ENCODE measurements at places on chromosomes 2 and 18.

GRCh38 chr2:224925810-224926100 is 116.5 kb downstream of the DOCK10 start:
- peak; percentile 55 for DNase-seq

GRCh38 chr2:109507217-109507616 is 106.5 kb downstream of the SEPTIN10 start:
- DNase-seq = no peak

GRCh38 chr2:222837643-222838056 is 23.2 kb upstream of the ACSL3 start:
- peak; percentile 34 for DNase-seq

DNA sequence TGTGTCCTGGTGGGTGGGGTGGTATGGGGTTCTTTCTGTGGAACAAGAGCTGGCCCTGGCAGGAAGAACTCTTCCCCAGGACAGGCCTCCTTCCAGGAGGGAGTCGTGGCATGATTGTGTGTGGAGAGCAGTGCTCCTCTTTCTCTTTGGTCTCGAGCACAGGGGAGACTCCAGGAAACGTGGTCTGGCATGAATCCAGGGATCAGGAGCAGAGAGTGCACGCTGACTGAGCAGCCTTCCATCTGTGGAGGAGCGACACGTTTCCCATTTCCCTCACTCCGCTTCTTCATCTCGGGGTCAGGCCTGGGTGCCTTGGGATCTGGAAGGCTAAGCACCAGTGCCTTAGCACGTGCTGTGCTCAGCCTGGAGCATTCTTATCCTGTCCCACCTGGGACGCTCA is 132.0 kb upstream of the HDAC4 start:
- no peak for DNase-seq

DNA sequence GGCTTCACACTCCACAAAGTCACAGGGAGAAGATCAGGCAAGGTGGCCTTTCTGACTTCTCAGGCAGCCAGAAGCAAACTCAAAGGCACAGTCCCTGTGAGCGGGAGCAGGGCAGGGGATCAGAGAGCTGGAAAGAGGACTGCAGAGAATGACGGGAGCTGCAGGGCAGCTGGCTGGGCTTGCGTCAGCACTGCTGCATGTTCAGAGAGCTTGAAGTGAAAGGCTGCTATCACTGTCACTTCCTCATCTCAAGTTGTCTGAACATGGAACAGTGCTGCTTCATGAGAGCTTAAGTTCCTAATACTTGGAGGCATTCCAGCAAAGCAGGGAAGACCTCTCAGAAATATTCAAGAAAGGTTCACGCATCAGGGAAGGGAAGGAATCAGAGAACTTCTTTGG is 20.4 kb downstream of the TGFBRAP1 start:
- DNase-seq = no peak

GRCh38 chr18:31512203-31512764 is 14.3 kb downstream of the DSG2 start:
- peak; percentile 48 for DNase-seq

GRCh38 chr18:28412521-28412920 is 235.6 kb upstream of the CDH2 start:
- peak; percentile 4 for DNase-seq

GRCh38 chr18:78622907-78623541 is 356.6 kb upstream of the SALL3 start:
- DNase-seq = no peak

DNA sequence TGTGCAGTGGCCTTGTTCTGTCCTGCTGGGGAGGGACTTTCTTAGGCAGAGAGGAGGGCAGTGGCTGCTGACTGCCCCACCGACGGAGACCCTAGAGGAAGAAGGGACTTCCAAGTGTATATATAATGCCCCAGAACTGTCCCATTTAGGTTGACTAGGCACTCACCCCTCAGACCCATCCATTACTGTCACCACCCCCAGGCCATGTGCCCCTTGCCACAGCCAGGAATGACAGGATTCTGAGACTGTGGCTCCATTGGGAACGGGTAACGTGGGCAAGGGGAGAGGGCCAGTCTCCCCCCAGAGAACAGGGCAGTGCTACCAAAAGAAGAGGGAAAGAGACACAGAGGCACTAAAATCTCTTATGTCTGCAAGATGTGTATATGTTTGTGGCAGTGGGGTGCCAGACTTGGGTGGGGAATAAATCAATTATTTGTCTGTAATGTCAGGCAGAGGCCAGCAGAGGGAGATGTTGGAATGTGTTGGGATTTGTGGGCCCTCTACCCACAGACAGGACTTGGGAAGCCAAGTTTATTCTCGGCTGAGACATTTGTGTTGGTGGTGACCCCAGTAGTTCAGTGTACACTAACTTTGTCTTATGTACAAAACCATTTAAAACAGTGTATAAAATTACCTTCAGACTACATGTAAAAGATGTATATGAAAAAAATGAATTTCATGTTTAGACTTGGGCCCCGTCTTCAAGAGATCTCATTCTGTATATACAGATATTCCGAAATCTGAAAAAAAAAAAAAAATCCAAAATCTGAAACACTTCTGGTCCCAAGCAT is 24.0 kb upstream of the TMEM37 start:
- DNase-seq = peak; percentile 65

DNA sequence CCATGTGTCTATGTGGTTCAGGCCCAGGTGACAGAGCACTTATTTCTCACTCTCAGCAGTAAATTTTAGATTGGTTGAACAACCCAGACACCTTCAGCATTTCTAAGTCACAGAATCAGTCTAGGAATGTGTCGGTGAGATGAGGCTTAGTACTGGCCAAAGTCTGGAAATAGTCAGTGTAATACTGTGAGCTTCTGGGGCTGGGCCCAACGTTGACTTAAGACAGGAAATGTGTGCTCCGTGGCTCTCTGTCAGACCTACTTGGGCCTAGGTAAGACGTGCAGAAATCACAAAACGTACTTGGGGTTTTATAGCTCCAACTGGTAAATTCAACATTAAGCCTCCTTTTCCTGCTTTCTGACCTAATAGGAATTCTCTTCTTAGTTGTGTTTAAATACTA is 160.3 kb upstream of the COL3A1 start:
- DNase-seq = no peak

DNA sequence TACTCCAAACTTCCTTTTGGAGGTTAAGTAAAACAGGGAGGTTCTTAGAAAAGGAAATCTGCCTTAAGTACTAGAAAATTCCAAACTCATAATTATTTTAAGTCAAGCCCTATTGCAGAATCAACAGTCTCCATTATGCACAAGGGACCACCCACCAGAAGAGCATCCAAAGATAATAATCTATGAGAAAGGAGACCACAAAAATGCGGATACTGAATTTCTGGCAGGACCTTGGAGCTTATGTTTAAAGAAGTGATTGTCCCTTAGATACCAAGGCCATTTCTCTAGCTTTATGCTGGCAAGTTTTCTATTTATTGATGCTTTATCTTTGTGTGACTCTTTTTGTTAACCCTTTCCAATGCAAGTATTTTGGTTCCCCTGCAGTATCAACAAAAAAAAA is 404.0 kb upstream of the MMADHC start:
- DNase-seq = no peak

GRCh38 chr2:98293030-98293429 is 53.2 kb upstream of the CNGA3 start:
- DNase-seq = peak; percentile 3

- no peak for DNase-seq
Measured at GRCh38 chr2:120488531-120488930, 142.6 kb downstream of the INHBB start.

DNA sequence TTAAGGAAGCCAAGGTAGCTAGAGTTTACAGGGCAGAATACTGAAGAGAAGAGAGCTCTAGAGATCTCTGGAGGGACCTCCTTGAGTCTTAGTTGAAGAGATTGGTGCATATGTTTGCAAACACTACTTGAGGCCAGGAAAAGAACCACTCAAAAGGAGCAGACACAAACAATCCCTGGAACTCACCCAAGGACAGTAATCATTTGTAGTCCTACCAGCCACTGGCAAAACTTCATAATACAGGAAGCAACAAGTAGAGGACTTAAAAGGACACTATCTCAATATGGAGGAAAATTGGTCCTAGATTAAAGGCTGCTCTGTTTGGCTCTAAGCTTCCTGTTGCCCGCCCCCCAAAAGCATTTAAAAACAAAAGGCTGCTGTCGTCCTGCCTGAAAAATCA is 46.9 kb upstream of the UBXN4 start:
- no peak for DNase-seq

GRCh38 chr2:152046940-152047339 is 51.9 kb downstream of the CACNB4 start:
- DNase-seq = no peak

DNA sequence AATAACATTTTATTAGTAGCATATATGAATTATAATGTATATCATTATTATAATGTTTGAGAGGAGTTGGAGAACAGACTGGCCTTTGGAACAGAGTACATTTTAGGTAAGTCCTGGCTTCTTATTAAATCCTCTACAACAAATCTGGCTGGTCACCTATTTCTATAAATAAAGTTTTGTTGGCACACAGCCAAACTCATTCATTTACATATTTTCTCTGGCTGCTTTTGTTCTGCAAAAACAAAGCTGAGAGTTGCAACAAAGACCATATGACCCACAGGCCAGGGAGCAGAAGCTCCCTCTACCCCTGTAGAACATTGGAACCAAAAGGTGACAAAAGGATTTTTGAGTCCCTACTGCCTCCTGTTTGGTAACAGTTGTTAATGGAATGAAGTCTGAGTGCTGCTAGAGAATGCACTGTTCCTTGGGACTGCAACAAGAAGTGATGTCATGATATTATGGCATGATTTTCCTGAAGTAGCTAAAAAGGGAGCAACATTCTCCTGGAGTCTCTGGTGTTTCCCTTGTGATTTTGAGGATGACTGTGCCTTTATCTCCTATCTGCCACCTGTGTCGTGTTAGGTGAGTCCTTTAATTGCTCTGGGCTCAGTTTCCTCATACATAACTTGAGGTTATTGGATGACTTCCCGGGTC is 22.0 kb upstream of the SP9 start:
- DNase-seq = no peak

GRCh38 chr2:96163415-96163767 is 18.2 kb upstream of the DUSP2 start:
- DNase-seq = no peak

DNA sequence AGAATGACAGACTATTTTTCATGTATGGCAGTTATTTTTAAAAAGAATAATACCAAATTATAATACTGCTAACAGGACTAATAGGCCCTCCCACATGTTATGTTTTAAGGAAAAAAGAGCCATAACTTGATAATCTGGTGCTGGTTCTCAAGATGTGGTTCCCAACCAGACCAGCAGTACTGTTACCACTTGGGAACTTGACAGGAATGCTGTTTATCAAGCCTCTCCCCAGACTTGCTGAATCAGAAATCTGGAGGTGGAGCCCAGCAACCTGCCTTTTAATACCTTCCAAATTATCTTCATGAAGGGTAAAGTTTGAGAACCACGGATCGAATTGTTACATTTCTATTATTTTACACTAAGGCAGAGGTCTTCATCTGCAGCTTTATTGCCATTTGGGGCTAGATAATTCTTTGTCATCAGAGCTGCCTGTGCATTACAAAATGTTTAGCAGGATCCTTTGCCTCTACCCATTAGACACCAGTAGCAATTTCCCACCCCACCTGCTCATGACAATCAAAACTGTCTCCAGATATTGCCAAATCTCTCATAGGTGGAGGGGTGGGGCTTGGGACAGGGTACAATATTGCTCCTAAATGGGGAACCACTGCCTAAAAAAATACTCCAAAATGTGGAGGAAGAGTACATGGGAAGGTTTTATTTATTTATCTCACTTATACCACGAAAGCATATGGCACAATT is 629.6 kb downstream of the ARHGAP15 start:
- DNase-seq = no peak

DNA sequence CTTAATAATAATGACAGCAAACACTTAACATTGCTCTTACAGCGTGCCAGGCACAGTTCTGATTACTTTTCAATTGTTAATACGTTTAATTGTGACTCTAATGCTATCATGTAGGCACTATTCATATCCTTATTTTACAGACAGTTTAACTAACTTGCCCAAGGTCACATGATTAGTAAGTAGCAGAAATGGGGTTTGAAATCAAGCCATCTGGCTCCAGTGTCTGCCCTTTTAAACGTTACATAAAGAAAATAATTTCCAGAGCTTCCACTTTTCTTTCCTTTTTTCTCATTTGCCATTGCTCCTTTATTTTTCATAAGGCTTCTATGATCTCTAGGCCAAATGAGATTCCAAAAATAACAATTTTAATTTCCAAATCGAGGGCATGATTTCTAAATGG is 50.6 kb upstream of the IKZF2 start:
- DNase-seq = no peak

- peak; percentile 40 for DNase-seq
Measured at GRCh38 chr2:9844576-9844975, 1.3 kb downstream of the TAF1B start.

DNA sequence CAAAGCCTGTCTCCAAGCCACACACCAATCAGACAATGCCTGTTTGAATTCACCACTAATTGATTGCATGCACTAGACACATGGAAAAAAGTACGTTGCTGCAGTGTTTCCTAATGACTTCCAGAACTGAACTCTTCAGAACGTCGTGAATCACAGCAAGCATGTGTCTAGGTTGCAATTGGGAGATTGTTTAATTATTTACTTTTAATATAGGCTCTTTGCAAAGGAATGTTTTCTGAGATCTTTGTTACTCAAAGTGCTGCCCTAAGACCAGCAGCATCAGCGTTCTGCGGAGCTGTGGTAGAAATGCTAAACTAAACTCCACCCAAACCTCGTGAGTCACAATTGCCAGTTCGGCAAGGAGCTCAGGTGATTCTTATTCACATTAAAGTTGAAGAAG is 52.7 kb upstream of the CCDC68 start:
- DNase-seq = peak; percentile 39

DNA sequence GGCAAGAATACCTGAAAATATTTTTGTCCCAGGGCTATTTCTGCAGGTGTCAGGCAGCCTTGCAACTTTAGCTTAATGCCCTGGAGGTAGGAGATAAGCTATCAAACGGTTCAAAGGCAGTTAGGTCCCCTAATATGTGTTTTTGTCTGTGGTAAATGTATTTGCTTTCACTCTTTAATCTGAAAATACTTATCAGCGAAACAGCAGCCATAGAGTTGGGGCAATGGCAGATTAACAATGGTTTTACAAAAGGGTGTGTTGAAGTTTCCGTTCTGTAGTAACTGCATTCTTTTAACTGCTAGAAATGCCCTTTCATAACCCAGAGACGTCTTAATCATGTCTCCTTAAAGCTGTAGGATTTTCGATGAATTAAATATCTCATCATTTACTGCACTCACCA is 265.0 kb upstream of the TRIB2 start:
- DNase-seq = no peak

DNA sequence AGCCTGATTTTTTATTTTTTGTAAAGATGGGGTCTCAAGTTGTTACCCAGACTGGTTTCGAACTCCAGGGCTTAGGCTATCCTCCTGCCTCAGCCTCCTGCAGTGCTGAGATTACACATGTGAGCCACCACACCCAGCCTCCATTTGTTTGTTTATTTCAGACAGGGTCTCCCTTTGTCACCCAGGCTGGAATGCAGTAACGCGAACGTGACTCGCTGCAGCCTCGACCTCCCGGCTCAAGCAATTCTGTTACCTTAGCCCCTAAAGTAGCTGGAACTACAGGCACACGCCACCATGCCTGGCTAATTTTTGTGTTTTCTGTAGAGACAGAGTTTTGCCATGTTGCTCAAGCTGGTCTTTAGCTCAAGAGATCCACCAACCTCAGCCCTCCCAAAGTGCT is 27.2 kb downstream of the UBXN4 start:
- DNase-seq = no peak

GRCh38 chr2:36271266-36271665 is 84.3 kb upstream of the CRIM1 start:
- DNase-seq = no peak

All from ELR (cell line).